SW480 (cell line): ENCODE measurements at places on chromosomes 3 and 15.
A peak's percentile ranks its signal among the peaks of the same experiment; 100 is the strongest.

DNA sequence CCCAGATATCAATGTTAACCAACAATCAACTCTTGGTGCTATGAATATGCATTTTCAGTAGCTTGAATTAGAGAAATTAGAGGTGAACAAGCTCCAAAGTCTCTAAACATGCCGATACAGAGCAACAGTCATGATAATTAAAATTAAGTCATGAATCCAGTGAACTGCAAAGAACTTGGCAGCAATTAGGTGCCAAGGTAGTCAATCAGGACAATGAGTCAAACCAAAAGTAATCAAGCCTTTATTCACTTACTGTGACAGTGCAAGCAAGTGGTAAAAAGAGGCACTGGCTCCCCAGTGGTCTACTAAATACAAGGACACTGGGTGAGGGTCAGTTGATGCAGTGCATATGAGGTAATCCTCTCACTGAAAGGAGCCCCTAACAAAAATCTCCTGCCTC, 1.8 kb downstream of the ZNF770 start:
- no peak for DNase-seq

DNA sequence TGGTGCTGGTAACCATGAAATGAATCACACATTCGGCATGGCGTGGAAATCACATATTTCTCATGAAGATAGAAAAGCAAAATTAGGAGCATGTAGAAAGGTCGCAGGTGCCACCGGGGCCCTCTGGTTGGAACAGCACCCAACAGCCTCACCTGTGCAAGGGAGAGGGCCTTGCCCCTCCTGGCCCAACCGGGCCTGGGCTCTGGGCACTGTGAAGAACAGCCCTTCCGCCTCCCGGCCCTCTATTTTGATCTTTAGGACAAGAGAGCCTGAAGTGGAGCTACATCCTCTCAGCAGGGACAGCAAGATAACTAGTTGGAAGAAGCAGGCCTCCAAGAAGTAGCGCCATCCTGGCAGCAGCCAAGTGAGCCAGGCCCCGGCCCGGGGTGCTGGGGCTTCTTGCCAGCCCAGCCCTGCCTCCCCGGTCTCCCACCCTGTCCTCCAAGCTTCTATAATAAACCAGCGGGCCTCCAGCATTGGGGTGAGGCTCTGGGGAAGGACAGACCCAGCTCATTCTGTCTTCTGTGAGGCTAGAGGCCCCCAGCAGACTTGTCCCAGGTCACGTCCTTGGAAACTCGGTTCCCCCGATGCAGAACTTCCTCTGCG, 46.1 kb upstream of the FGD5 start:
- no peak for DNase-seq

DNA sequence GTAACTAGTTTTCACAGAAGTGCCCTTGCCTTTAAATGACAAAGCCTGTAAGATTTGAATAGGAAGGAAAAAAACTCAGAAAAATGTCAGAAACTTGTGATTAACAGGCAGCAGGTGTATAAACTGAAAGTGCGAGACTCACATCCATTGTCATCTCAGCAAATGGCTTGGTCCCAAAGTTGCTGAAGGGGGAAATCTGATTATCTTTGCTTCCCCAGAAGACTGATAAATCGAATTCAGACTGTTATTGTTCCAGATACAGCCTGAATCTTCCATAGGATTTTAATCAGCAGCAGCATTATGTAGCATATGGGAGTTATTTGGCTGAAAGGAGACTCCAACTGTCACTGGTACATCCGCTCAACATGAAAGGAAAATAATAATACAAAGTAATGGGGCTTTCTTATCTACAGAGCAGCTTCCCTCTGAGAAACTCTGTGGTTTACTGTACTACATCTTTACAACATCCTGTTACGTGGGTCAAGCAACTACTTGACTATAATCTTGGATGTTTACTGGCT, 550.4 kb upstream of the CCDC54 start:
- DNase-seq: no peak

DNA sequence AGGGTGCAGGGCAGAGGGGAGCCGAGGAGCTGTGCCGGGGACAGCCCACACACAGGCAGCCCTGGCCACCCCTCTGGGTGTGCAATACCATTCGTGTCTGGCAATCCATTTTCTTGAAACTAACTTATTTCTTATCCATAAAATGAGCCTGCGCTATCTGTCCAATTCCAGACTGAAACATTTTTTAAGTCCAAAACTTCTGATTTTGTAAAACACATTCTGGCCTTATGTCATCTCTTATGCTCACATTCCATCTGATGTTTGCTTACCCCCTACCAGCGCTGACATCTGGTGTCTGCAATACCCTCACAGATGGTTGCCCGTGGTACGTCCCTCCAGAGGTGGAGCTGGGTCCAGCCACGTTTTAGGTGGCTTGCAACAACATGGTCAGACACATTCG, 31.8 kb downstream of the PCSK6 start:
- DNase-seq: no peak

DNA sequence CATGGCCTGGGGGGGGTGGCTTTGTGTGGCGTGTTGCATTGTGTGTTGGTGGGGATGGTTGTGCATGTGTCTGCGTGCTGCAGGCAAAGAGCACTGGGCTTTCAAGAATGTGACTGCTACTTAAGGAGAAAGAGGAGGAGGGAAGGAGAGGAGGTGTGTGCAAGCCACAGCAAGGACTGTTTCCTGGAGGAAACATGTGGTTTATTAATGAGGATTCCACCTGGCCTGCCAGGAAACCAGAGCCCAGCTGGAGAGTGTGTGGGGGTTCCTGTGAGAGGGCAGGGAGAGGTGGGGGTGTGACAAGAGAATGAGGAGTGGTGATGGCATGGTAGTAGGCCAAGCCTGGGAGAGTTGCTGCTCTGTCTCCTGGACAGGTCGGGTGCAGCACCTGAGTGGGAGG, 258.1 kb upstream of the ROPN1 start:
- DNase-seq: no peak

DNA sequence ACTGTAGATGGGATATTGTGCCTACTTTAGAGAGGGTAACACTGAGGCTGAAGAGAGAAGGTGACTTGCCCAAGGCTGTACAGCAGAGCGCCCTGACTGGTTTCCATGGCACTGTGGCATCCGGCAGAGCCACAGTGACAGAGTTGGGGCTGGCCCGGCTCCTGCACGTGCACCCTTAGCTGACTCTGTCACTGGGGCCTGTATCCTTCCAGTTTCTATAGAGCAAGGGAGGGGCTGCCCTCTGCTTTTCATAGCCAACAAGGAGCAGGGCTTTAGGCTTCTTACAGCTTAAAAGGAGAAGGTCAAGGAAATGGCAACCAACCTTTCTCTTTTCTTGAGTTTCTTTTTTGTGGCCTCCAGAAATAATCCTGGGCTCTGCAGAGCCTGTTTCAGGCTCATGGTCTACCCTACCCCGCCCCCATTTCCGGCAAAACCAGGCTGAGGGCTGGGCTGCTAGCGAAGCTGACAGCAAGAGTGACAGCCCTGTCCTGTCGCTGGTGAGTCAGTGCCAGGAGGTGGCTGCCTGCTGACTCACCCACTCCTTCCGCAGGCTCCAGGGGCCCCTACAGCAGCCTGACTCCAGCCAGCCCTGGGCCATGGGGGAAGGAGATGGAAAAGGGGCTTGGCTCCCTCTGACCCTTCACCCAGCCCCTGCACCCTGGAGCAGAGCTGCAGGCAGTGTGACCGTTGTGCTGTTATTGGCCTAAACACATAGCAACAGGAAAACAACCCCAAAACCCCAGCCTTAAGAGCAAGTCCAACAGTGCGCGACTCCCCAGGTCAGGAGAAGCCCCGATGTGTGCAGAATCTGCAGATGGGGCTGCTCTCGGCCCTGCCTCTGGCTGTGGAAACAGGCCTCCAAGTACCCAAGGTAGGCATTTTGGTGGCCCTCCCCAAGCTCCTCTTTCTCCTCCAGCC, 29.8 kb downstream of the SLC6A6 start:
- peak; percentile 93 for DNase-seq

- DNase-seq: no peak
Observed at GRCh38 chr3:151443583-151443982, 17.3 kb downstream of the IGSF10 start.

- DNase-seq: peak; percentile 50
Observed at GRCh38 chr3:136343873-136344555, 93.9 kb downstream of the PCCB start.

DNA sequence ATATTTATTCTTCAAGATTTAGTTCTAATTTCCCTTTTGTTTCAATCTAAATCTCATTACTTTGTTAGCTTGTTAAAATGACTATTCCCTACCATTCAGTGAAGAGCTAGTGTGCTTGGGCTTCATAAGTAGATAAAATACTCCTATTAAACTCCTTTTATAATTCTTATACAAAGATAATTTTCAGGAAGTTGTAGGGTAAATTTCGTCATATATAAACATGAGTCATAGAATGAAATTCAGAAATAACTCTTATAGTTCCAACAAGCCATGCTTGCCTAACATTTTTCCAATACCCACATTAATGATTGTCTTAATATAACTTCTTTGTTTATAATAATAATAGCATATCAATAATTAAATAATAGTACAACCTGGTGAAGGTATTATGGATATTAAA, 407.3 kb downstream of the NAALADL2 start:
- no peak for DNase-seq

DNA sequence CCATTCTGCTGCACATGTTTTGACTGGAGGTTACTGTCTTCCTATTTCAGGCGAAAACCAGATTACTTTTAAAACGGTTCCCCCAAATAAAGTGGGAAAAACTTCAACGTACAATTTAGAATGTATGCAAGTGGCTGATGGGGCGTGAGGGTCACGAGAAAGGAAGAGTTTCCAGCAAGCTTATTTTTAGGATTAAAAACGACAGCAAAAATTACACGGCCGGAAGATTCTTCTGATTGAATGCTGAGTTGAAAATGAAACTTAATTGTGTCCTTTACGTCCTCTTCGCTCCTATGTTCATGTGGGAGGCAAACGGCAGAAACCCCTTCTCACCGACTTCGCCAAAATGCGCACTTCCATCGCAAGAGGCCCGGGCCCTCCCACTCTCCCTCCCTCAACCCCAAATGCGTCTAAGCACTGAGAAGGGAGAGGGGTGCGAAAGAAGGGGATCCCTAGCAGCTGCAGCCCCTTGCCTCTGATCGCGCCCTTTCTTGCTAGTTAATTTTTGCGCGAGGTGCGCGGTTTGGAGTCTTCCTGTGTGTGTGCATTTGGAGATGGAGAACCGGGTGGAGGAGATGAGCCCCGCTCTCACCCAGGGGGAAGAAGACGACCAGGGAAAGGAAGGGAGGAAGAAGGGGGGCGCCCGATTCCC, 656 bp downstream of the CD47 start:
- DNase-seq: peak; percentile 41

DNA sequence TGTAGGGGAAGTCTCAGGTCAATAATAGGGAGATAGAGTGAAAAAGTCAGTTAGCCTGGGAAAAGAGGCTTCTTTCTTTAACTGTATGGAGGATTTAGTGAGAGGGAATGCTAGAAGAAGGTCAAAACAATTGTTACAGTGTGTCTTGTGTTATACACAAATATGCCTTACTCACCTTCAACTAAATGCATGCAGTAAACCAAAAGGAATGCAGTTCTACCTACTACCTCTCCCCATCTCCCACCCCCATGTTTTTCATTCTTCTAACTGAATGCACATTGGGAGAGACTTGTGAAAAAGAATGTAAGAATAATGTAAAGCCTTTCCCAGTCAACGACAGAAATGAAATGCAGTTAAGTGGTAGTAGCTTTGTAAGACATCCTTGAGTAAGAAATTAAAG, 33.8 kb downstream of the CCDC66 start:
- no peak for DNase-seq

- no peak for DNase-seq
Observed at GRCh38 chr3:21662403-21662802, 88.6 kb downstream of the ZNF385D start.

DNA sequence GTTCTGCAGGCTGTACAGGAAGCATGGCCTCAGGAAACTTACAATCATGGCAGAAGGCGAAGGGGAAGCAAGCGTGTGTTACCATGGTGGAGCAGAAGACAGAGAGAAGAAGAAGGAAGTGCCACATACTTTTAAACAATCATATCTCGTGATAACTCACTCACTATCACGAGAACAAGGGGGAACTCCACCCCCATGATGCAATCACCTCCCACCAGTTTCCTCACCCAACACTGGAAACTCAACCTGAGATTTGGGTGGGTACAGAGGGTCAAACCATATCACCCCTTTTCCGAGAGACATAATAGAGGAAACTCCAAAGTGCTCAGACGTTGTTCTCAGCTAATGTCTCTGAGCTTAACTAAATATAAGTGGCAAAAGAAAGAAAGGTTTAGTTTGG, 186.3 kb upstream of the MME start:
- no peak for DNase-seq
